ENCODE measurements at places on chromosomes 1 and 21.

DNA sequence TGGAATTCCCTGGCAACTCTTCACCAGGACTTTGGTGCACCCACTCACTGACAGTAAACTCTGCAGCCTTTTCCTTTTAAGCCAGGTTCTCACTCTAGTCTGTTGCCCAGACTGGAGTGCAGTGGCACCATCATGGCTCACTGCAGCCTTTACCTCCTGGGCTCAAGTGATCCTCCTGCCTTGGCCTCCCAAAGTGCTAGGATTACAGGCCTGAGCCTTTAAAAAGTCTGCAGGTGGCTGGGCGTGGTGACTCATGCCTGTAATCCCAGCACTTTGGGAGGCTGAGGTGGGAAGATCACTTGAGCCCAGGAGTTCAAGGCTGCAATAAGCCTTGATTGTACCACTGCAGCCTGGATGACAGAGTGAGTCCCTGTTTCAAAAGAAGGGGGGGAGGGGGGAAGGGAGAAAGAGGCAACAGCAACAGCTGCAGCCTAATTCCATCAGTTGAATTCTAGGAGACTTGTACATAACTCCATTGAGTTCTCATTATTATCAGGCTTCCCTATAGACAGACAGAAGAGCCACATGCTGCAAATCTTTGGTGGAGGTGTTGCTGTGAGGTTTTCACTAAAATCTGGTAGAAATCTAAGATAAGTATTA is 8.1 kb upstream of the HNRNPR start:
- no peak for DNase-seq

DNA sequence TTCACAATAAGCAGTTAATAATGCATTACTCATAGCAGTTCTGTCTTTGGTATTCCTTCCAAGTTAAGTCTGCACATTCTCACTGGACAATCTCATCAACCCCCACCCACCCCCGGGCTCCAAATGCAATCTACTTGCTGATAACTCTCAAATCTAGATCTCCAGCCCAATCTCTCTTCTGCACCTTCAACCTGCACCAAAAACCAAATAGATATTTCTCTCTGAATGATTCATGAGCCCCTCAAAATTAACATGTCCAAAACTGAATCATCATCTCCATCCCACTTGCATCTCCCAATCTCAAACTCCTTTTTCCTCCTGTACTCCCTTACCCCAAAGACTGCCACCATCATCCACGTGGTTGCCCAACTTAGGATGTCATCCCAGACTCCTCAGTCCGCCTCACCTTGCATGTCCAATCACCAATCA is 2.7 kb downstream of the DOCK7 start:
- no peak for DNase-seq

DNA sequence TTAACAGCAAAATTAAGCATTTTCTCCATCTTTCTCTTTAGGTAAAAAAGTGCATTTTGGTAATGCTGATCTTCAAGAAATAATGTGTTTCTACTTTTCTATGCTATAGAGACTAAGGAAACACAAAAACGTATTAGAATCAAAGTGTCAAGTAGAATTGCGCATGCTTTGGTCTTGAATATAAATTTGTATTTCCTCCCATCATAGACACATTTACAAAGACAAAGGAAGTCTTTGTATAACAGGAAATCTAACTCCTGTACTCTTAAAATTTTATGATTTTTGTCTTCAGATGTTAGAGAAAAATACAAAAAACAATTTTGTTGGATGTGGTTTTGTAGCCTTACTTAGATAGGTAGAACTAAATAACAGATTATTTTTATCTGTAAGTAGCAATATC is 1299.4 kb downstream of the NCAM2 start:
- DNase-seq, result no peak

- no peak for DNase-seq
Measured at GRCh38 chr1:210200124-210200736, 32.4 kb upstream of the SERTAD4 start.

DNA sequence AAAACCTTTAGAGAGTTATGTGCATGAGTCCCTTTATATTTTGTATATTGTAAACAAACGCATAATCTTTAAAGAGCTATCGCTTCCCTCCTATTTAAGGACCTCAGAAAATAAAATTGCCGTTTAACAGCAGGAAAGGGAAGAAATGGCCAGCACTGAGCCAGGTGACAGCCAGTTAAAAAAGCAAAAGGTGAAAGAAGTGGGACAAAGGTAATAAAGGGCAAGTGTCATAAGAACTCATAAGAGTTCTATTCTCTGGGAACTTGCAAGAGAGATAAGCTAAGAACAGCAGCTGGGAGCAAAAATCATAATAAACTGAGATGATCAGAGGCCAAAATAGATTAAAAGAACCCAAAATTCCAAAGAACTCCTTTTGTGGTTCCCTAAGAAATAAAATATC is 520.9 kb upstream of the PKN2 start:
- DNase-seq, result no peak

DNA sequence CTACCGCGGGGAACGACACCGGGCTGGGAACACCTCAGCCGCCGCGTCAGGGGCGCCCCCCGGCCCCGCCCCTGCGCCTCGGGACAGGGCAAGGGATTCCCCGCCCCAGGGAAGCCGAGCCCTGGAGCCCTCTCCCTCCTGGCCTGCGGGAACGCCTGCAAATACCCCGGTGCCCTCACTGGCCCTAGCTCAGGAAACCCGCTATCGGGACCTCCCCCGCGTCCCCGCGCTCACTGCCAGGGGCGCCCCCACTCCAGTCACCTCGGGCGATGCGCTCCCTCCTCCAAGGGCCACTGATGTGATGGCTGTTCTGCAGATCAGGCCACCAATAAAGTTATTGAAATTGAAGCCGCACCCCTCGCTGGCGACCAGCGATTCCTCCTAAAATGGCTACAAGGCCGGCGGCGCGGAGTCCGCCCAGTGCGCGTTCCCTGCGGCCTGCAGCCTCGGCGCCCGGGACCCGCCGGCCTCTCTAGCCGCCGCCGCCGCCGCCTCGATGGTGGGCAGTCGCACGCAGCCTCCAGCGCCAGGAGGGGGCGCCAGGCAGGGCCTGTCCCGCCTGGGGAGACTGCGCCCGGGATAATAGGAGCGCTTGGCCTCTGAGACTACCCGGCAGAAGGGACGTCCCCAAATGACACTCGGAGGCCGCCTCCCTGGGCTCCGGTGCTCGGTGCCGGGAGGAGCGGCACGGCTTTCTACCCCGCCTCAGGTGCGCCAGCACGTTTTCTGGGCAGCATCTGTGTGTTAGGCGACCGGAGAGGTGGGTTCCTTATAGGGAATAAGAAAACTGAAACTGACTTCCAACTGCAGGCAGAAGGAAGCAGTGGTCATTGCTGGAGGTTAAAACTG is at the start of gene PRKAB2:
TSS of gene PRKAB2 (minus strand) at position 303 of the 849 bp plus-strand sequence. CDS start 326 bp downstream, outside the sequence.
- peak; percentile 91 for DNase-seq

DNA sequence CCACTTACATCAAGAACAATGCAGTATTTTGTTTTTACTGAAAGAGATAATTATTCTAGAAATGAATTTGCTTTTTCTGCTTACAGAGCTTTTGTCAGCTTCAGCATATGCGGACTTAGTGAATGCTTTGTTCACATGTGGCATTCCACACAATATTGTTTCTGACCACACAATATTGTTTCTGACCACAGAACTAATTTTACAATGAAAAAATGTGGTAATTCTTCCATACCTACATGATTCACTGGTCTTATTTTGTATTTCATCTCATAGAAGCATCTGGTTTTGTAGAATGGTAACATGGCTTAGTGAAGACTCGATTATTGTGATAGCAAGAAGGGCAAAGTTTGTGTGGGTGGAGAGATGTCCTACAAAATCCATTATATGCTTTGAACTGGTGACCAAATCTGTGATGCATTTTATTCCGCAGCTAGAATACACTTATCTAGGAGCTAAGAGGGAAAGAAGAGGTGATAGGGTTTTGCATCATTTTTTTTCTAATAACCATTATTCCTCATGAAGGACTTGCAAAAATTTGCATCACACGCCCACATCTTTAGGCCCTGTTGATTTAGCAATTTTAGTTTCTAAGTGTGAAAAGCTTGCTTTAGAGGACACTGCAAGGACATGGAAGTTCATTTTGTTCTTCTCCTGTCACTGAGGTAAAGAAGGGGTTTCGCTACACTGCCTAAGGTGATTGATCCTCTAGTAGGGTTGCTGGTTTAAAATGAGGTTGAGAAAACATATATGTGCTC is 75.3 kb downstream of the HLX start:
- DNase-seq, result no peak

DNA sequence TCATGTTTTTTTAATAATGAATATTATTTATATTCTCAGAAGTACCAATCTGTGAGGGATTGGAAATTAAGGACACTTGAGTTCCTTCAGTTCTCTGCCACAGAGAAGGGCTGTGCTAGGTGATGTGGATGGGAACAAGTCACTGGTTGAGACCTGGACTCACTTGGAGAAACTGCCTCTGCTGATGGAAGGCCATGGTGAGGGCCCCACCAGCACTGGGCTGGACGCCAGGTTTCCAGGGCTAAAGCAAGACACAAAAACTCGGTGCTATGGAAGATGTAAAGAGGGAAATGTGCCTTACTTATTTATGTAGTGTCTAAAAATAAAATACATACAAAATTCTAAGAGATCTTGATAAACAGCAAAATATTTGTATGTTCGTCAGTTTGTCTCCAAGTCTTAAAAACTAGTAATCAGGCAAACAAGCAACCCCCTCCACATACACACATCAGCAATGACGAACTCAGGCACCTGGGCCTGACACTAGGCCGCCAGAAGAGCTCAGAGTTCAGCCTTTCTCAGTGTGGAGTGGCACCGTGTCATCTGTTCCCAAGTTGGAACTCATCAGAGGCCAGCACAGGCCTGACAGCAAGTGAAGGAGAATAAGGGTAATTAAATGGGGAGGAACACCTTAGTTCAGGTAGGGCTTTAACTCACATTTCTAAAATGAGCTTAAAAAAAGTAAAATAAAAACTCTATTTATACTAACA is 19.6 kb downstream of the SIPA1L2 start:
- DNase-seq, result no peak

- no peak for DNase-seq
Measured at GRCh38 chr1:185087746-185088145, 42.4 kb downstream of the RNF2 start.

- DNase-seq, result no peak
Measured at GRCh38 chr1:200971955-200972711, 51.4 kb downstream of the KIF21B start.

DNA sequence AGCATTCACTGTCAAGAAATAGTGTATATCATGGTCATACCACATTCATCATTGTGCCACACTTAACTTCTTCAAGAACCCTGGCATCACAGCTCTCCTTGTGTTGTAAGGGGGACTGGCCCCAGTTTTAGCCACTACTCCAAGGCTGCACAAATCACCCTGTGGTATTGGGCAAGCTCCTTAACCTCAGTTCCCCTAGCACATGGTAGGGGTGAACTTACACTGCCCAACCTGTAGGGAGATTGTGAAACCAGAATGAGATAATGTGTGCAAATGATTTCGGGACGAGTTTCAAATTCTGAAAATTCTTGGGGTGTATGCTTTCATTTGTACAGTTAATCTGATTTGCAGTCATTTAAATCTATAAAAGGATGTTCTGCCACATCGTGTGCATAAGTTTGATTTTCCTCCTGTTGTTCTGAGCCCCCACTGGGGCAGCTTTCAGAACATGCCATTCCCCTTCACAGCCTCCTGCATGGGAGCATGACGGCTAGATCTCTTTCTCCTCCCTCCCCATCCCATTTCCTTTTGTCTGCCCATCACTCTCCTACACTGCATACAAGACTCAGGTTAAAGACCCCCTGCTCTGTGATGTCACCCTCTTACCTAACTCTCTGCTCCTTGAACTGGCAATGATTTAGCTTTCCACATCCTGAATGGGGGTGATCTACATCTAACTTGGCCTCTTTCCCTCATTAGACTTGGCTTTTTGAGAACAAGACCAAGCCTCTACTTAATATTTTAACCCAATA is 290.3 kb downstream of the CHRM3 start:
- DNase-seq, result no peak

GRCh38 chr21:36790616-36791015 is 91.7 kb downstream of the SIM2 start:
- DNase-seq, result no peak

- no peak for DNase-seq
Measured at GRCh38 chr1:246674049-246674448, 50.2 kb upstream of the SCCPDH start.

DNA sequence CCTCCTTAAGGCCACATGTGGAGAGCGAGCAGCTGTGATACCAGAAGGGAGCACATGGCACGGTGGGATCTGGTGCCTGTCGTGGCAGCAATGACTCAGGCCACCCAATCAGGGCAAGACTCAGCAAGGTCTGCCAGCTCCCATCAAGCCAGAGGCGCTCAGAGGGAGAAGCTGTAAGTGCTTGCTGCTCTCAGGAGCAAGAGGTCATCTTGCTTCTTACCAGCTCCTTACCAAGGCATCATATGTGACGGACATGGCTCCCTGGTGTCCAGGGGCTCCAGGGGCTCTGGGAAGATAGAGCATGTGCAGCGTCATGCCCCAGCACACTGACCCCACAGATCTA is 72.9 kb downstream of the ITPKB start:
- DNase-seq, result no peak

- DNase-seq, result no peak
Measured at GRCh38 chr1:246318036-246318359, 189.1 kb downstream of the SMYD3 start.

DNA sequence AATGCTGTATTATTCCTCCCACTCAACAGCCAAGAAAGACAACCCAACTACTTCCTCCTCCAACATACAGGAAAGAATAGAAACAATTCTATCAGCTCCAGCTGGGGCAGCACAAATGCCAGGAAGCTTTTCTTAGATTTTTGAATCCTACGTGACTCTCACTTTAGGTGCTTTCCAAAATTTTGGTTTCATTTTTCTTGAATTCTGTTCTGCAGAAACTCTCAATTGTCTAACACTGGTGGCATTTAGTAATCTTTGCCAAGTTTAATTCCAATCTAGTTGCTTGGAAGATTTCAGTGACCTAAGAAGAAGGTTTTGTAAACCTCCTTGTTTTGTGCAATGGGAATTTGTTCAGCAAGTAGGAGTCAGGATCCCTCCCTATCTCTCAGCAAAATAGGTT is 37.1 kb upstream of the DOCK7 start:
- DNase-seq, result no peak

DNA sequence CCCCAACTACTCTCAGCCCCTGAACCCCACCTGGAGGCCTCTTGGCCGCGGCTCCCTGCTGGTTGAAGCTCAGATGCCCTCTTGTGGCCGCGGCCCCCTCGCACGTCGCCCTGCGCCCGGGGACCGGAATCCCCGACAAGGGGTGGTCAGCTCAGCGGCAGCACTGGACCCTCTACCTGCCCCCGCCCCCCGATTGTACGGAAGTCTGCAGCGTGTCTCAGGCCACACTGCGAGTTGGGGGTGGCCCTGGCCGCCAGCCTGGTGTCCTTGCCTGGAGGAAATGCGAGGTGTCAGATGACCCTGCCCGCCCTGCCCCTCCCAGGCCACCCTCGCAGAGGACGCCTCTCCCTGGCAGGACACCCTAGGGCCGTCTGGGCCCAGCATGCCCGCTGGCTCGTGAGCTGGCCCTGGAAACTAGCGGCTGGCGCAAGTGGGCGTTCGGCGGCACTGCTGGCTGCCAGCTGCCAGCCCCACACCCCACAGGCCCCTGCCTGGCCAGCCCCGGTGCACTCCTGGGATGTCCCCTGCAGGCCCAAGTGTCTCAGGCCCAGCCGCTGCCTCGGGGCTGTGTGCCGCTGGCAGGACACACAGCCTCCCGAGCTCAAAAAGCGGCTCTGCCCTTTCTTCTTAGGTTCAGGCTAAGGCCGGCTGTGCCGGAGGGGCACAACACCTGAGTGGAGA is 60.8 kb downstream of the EDN2 start:
- no peak for DNase-seq

GRCh38 chr1:150233359-150234308 is 2.3 kb downstream of the ANP32E start:
- no peak for DNase-seq

Data from RWPE2 (cell line).